ENCODE measurements at places on chromosomes 3 and 15.
A peak's percentile ranks its signal among the peaks of the same experiment; 100 is the strongest.

DNA sequence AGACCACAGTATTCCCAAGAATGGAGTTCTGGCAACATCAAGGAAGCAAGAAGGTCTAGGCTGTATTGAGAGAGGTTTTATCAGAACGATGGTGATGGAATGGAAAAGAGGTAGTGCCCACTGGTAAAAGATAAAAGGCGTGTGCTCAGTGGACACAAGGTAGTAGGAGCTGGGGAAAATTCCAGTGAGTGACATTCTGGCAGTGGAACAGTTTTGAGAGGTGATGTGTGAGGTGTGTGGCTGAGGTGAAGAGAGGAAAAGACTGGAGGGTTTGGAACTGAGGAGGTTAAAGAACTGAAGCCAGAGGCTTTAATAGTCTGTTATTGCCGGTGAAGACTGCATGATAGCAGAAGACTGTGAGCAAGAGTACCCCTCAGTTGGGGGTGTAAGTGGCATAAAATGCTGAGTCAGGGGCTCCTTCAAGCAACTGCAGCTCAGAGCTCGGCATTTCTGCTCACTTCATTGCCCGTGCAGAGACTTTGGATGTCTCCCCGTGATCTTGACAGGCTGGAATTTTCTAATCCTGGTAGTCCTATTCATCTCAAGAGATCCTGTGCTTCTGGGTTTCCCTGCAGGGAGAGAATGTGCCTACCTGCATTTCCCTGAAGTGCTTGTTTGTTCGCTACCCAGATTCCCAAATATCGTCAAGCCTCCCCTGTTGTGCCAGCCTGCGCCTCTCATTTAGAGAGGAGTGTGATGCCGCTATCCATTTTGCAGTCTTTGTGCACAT, 191.0 kb downstream of the SATB1 start:
- DNase-seq = no peak

DNA sequence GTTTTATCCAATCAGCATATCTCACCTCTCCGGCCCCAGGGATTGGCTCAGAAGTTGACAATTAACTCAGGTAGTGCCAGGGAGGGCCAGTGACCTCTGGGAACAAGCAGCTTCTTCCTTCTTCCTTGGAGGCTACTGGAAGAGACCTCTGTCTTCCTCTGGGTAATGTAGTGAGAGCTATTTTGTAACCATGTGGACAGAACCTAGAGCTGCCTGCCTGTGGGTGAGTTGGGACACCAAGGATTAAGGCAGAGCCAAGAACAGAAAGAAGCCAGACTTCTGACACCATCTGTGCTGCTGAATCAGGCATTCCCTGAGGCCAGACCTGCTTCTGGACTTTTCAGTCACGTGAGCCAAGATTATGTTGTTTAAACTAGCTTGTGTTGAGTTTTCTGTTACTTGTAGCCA, 5.9 kb upstream of the NDUFAF1 start:
- DNase-seq = no peak

GRCh38 chr3:148792516-148792915, 35.1 kb upstream of the CPB1 start:
- no peak for DNase-seq

DNA sequence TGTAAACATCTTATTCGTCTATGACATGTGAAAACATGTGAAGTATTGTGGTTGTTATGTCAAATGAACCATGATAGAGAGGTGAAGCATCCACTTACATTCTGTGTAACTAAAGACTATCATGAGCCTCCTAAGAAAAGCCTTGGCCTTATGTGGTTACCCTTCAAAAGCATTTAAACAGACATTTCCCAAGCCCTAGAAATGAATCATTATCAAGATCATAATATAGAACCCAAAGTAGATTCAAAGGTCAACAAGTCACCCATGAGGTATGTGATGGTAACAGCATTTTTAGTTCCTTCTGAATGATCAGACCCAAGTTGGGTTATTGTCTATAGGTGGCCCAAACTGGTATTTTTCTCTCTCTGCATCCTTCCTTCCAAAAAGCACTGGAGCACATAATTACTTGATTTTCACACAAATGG, 408.0 kb downstream of the TBL1XR1 start:
- DNase-seq = no peak

- no peak for DNase-seq
These were observed 442.0 kb downstream of the LPP start for GRCh38 chr3:188595890-188596376.

- DNase-seq = no peak
These were observed 17.6 kb upstream of the GATM start for GRCh38 chr15:45395943-45396342.

- peak; percentile 81 for DNase-seq
These were observed 1.7 kb downstream of the MEIS2 start for GRCh38 chr15:37098468-37099318.

DNA sequence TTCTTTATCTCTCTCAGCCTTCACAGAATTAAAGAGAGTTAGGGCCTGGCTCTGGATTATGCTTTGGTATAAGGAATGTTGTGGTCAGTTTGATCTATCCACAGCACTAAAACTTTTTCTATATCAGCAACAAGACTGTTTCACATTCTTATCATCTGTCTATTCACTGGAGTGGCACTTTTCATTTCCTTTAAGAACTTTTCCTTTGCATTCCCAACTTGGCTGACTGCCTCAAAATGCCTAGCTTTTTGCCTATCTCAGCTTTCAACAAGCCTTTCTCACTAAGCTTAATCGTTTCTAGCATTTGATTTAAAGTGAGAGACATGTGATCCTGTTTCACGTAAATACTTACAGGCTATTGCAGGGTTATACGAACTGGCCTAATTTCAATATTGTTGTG, 471.8 kb downstream of the GBE1 start:
- no peak for DNase-seq

DNA sequence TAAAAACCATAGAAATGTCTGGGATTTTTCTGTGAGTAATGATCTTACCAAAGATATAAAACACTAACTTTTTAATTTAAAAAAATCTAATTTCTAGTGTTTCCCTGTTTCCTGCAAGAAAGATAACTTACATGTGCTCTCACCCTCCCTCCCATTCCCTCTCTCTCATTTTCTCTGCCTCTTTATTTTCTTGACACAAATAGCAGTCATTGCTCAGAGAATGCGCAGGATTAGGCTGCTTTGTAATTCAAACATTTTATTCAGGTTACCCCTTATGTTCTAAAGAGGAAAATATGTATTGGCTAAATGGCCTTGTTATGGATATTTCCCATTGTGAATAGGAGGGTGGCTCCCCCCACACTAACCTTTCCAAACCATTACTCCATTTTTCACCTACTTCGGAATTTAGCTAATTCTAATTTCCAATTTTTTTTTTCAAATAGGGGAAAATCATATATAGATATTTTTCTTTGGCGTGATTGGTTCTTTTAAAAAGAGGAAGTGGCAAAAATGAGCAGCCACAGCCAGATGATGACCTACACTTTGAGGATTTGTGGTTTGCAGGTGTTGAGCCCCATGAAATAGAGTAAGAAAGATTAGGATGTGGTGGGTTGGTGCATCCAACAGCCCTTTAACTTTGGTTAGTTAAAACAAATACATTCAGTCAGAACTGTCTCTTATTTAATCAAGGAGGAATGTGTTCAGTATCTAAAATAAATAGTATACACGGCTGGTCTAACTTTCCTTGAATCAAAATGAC, 554.4 kb downstream of the IGSF11 start:
- DNase-seq = peak; percentile 1

GRCh38 chr3:12875857-12876836, 34.8 kb upstream of the RPL32 start:
- peak; percentile 97 for DNase-seq

DNA sequence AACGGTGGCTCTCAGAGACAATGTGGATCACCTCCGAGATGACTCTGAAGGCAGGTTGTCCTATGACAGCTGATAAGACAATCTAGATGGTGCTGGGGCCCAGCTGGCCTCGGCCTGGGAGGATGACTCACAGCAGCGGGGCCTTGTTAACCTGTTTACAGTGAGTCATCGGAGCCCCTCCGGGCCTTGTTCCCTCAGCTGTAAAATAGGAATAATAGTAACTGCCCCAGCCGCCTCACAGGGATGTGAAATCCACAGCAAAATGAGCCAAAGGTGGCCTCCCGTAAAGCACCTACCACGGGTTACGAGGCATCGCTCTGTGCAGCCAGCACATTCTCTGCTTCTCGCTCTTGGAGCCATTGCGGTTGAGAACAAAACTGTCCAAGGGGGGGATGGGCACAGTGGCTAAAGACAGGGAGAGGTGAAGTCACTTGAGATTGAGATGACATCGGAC, 88.6 kb upstream of the RASGRF1 start:
- DNase-seq = no peak

DNA sequence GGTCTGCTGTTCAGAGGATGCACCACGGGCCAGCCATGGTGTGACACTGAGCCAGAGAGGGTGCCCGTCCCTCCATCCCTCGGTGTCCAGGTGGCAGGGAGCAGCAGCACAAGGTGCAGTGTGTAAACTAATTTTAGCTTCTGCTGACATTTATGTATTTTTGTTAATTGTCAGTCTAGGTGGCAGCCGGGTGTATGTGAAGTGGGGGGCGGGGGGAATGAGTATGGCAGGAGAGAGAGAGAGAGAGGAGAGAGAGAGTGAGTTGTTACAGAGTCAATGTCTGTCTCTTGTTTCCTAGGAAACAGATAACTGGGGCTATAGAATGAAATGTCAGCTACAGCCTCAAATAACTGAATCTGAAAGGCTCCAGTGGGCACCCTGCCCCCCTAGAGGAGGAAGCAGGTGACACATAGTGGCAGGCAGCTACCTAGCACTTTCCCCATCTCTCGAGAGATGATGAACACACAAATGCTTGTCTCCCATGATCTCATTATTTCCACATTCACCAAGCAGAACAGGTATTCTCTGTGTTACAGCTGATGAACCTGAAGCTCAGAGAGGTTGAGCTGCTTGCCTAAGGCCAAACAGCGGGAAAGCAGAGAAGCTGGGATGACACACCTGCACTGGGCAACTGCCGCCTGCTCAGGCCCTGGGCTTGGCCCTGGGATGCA, 24.7 kb downstream of the RASGRF1 start:
- DNase-seq = no peak

DNA sequence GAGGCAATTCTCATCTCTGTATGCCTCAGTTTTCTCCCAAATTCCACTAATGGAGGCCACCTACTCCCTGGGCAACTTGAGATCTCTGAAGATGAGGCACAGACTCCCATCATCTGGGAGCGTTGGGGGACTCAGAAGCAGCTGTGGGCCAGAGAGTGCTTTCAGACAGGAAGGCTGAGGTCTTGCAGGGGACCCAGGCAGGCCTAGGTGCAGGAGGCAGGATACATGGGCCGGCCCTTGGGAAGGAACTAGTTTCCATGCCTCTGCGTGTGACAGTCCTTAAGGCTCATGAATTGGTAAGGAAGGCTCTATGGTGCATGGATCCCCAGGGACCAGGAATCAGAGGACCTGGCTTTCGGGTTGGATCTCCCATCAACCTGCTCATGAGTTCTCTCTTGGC, 14.5 kb downstream of the BMF start:
- no peak for DNase-seq

DNA sequence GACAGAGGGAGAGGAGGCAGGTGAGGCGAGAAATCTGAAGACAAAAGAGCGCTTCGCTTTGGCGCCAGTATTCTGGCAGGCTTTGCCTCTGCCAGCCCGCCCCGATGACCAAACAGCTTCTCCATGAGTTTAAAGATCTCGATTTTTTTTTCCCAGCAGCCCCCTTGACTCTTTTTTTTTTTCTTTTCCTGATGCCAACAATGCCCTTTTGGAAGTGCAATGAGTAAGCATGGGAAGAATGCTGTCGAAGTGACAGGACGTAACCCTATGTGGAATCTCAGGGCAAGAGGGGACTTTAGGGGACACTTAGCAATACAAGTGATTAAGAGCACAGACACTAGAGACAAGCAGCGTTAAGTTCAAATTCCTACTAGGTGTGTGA, 211.7 kb downstream of the FGF12 start:
- DNase-seq = peak; percentile 33

DNA sequence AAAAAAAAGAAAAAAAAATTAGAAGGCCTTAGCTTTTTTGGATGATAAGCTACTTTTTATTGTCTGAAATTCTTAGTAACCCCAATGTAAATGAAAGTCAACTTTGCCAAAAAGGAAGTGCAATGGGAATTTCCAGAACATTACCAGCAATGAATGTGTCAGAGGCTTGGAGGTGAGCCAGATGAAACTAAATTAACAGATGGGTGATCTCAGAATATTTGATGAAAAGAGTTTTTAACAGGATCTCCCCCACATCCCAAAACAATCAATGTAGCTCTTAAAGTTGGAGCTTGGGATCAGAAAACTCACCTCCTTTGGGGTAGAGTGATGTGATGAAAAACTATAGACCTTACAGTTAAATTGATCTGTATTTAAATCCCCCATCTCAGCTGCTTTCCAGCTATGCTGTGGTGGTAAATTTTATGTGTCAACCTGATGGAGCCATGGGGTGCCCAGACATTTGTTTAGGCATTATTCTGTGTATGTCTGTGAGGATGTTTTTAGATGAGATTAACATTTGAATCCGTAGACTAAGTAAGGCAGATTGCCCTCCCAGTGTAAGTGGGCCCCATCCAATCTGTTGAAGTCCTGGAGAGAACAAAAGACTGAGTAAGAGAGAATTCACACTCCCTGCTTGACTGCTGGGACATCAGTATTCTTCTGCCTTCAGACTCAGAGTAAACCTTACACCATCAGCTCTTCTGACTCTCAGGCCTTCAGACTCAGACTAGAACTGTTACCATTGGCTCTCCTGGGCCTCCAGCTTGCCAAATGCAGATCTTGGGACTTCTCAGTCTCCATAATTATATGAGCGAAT, 84.3 kb upstream of the TNFSF10 start:
- peak; percentile 77 for DNase-seq

DNA sequence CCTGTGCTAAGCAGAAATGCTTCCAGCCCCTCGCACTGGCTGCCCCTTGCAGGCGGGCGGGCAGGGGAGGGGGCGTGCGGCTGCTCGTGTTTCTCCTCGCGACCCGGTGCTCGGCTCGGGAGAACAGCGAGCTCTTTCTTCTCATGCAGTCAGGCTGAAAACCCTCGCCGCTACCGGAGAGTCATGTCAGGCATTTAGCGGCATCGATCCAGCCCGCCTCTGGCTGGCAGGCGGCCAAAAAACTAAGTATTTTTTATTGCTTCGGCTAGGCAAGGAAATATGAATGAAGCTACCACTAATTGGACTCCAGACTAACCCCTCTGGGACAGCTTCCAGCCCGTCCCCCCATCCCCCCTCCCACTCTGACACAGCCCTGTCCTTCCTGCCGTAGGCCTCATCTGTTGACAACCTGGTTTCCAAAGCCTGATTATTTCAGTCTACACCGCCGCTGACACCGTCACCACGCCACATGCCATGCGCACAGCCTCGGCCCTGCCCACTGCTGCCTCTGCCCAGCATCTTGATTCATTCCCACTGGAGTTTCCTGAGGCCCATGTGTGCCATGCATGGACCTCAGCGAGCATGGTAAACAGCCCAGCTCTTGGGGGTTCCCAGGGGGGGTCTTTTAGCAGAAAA, 35.3 kb downstream of the TLE3 start:
- no peak for DNase-seq

- no peak for DNase-seq
These were observed 10.7 kb downstream of the SCG5 start for GRCh38 chr15:32652178-32652577.

DNA sequence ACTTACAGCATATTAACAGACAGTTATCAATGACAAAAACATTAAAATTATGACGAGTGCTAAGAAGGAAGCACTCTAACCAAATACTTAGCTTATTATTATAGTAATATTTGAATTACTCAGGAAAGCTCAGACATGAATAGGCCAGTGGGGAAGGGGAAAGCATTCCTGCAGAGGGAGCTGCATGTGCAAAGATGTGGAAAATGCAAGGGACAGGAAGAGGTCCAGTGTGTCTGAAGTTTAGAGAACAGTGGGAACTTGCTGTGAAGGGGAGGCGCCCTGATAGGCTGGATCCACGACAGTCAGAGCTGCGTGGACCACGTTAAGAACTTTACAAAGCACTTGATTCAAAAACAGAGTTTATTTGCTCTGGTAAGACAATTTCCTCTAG, 1.2 kb upstream of the SPICE1 start:
- DNase-seq = no peak

- DNase-seq = no peak
These were observed 988.1 kb downstream of the FHIT start for GRCh38 chr3:60263191-60263590.
